Stimulated activated CD4-positive, alpha-beta T cell treated with anti-CD3 and anti-CD28 coated beads, Interleukin-4, amount 100 ng/mL, for 1 hour (primary cell): ENCODE measurements at places on chromosomes 7 and 10.

DNA sequence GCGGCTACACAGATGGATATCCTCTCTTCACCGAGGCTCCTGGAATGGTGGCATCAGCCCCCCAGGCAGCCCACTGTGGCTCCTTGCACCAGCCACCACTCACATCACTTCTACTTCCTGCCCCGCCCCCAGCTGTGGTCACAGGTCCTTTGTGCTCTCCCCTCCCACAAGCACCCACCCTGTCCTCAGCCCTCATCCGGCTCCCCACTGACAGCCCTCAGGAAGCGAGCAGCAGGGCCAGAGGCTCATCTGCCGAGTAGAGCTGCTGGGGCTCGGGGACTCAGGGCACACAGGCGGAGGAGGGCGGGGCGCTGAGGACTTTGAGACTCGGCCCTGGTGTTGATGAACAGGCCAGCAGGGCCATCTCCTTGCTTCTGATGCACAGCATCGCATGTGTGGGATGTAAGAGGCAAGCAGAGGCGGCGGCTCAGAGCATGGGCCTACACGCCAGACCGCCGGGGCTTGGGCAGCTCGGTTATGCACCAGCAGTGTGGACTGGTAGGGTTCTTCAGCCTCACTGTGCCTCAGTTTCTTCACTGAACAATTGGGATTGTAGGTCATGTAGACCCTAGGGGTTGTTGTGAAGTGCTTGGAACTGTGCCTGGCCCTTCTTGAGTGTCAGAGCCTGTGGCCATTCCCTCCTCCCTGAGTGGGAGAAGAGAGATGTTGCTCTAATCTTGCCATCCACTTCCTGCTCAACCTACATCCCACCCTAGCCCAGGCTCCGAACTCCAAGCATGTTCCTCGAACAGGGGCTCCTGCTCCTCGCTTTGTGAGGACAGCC, at the start of gene PRF1:
Gene PRF1, minus strand, starts transcription at position 77 of the 784 bp plus-strand sequence. CDS start 1,839 bp downstream, outside the sequence.
- peak; percentile 60 for DNase-seq

DNA sequence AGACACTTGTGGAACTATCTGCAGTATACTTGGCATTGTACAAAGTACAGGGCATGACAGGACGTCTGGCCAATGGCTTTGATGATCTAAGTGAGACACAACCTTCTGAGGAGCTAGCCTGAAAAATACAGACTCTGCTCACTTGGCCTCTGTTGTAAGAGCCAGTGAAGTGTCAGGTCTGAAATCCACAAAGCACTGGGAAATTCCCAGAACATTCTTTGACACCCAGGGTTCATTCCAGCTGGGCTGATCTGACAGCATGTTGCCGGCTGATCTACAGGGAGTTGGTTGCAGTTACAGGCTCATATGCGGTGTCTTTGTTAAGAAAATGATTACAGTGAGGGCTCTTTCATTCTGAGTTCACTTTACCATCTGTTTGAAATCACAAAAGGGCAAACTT, 354.6 kb downstream of the PHF14 start:
- no peak for DNase-seq

DNA sequence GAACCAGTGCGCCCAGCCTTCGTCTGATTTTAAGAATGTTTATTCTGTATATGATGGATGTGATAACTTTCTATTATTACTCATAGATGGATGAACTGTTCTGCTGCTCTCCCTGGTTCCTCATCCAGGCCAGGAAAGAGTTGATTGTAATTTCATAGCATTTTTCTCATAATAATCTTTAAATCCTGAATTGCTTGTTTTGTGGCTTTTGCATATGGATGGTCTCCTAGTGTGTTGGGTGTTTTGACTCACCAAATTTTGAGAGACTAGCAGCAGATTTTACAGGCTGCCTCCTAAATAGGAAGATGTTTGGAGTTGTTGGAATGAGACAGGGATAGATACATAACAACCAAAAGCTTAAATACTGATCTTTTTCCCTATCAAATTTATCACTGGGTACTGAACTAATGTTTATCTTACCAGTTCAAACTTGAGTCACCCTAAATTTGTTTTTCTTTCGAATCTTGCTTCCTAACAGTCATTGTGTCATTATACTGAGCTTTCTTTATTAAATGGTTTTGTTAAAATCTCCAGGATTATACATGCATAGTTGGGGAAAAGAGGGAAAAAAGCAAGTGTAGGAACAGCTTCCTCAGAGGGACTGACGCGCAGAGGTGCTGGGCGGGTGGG, 106.0 kb upstream of the GATA3 start:
- DNase-seq: no peak

- DNase-seq: no peak
Measured at GRCh38 chr10:117443686-117444041, 68.4 kb upstream of the PDZD8 start.

GRCh38 chr7:153382641-153383101, 623.1 kb downstream of the ACTR3B start:
- no peak for DNase-seq

- no peak for DNase-seq
Measured at GRCh38 chr7:99500637-99501009, 542 bp upstream of the ZNF394 start.

GRCh38 chr7:26159243-26159642, 7.2 kb downstream of the NFE2L3 start:
- DNase-seq: no peak

- DNase-seq: no peak
Measured at GRCh38 chr7:44278451-44279161, 46.8 kb downstream of the CAMK2B start.

- DNase-seq: no peak
Measured at GRCh38 chr10:79390551-79391229, 43.4 kb downstream of the PPIF start.

DNA sequence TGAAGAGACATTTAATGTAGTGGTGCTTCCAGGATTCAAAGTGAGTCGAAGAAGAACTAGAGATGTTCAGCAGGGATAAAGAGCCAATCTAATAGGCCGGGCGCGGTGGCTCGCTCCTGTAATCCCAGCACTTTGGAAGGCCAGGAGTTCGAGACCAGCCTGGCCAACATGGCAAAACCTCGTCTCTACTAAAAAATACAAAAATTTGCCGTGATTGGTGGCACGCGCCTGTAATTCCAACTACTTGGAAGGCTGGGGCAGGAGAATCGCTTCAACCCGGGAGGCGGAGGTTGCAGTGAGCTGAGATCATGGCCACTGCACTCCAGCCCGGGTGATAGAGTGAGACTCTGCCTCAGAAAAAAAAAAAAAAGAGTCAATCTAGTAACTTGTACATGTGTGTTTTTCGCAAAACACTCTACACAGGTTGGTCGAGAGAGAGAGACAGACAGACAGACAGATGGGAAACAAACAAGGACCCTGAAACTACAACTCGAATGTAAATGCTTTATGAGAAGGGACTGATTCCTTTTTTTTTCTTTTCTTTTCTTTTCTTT, 775 bp downstream of the ABCB8 start:
- no peak for DNase-seq

DNA sequence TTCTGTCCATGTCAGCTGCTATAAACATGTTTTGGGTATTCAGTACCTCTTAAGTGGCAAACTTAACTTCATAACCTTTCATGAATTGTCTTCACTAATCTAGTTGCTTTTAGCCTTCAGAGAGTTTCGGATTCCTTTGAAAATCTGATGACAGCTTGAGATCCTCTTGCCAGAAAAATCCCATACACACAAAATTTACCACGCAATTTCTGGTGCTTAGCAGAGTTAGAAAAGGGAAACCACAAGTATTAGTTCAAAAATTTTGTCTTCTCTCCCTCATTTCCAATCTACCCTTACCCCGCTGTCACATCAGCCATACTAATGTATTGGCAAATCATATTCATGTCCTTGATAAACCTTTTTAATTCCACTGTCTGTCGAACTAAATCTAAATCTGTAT, 72.7 kb upstream of the TMEM106B start:
- DNase-seq: no peak

DNA sequence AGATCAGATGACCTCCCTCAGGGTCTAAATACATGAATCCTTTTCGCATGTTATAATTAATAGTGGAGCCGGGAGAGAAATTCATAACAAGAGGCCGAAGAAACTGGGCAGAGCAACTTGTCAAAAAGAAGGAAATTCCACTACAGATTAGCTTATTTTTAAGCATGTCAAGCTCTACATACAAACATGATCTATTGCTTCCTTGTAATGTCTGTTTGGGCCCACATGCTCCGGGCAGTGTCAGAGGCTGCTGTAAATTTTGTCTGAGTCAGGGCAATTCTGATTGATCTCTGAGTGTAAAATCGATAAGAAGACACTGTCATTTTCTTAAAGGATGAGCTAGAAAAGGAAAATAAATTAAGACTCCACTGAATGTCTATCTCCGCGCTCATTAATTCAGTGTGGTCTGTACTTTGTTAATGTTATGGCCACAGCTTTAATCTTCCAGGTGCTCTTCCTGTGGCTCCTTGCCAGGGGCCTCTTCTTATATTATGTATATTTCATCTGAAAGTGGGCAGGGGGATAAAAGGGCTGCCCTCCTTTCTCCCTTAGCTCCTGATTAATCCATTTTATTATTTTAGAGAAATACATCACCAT, 194.1 kb upstream of the SP8 start:
- no peak for DNase-seq
